ENCODE measurements at places on chromosomes 1 and 21.
A peak's percentile ranks its signal among the peaks of the same experiment; 100 is the strongest.

DNA sequence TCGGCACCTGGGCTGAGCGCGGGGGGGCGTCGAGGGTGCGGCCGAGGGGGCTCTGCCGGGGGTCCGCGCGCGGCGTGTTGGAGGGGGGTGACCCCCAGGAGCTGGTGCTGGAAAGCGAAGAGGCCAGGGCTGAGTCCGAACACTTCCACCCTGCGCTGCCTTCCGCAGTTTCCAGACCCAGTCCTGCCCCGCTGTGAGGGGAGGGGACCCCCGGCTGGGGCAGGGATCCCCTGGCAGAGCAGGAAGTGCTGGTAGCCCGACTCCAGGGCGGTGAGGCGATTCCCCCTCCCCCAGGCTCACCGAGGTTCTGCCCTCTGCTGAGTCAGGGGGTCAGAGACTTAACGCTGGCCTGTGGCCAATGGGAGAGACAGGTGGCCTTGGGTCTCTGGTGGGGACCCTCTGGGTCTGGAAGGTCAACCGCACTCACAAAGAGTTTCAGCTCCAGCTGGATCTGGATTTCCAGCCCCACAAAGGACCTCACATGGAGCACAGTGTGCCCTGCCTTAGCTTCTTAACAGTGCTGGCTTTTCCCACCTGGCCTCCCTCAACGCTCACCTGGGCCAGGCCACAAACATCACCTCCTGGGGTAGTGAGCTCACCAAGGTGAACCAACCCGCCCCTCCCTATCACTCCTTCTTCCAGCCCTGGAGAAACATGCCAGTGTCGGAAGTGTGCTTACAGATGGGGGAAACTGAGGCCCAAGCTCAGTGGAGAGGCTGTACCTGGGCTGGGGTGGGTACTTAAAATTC lies 39.8 kb upstream of the SYNC start:
- peak; percentile 28 for DNase-seq

DNA sequence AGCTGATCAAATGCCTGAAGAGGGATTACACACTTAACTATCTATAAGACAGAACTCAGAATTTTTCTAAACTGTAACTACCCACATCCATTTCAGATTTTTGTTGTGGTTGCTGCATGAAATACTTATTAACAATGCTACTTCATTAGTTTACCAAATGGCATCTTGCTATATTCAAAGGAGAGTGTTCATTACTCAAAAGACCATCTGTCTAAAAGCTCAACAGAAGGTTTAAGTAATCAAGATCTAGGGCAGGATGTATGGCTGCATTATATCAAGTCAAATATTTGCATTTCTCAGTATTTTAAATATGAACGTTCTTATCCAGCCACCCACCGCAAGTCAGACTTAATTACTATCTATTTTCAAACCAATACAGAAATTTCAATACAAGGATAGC lies 79.9 kb downstream of the SIPA1L2 start:
- no peak for DNase-seq

DNA sequence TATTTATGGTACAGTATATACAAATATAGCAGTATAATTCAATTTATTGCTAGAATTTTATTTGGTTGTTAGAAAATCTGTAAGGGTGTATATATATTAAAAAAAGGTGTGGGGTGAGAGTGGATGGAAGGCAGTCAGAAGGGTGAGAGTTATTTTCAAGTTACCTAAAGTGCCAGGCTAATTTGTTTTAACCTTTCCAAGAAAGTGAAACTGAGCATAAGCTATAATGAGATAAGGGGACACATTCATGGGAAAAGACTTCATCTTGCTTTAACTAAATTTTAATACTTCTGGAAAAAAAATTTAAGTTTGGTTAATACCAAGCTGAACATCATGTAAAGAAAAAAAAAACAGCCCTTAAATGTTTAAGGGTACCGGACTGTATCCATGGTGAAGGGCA lies 4.9 kb downstream of the TEX38 start:
- DNase-seq, result no peak

DNA sequence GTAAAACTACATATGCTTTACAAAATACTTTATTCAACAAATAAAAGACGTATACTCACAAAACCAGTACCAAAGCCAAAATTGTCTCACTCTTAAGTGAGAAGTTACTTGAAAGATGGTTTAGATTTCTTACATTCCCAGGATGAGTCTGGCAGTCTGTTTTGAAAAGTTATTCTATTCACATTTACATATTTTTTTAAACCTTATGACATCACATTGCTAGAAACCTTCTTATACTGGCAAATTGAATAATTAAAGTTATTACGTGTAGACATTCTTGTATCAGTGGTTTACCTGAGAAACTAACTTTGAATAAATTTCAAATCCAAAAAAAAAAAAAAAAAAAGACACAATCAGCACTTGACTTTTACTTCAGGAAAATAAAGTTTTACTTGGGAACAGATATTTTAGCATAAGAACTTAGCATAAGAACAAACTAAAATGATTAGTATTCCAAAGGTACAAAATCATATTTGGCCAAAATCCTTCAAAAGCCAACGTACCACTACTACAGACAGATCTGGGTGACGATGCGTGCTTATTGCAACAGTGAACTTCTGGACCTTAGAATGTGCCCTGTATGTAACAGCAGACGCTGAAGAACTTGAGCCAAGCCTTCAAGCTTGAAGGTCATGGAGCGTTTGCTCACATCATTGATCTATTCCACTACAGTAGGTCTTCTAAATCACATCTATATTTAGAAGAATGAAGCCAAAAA lies 2.5 kb downstream of the CDC42BPA start:
- DNase-seq, result peak; percentile 41

DNA sequence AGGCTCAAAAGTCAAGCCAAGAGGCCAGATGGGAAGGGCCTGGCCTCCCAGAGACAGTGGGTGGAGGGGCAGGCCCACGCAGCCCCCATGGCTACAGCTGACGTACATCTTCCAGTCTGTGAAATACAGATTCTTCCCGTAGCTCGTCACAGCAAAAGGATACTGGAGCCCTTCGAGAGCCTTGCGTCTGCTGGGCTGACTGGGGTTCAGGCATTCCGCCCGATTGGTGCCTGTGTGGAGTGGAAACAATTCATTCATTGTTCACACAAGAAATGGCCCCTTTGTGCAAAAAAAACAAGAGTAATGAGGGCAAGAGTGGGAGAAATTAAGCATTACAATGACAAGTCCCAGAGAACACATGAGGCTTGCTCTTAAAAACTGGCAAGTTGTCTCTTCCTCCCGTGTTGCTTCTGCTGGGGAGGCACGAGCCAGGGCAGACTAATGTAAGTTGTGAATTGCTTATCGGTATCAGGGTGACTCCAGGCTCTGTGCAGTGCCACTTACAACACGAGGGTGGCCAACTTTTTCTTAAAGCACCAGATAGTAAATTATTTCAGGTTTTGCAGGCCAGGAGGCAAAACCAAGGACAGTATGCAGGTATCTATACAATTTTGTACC lies 85.1 kb downstream of the NID1 start:
- DNase-seq, result no peak

- no peak for DNase-seq
These were observed 70.7 kb downstream of the VWA5B1 start for GRCh38 chr1:20361401-20361800.

DNA sequence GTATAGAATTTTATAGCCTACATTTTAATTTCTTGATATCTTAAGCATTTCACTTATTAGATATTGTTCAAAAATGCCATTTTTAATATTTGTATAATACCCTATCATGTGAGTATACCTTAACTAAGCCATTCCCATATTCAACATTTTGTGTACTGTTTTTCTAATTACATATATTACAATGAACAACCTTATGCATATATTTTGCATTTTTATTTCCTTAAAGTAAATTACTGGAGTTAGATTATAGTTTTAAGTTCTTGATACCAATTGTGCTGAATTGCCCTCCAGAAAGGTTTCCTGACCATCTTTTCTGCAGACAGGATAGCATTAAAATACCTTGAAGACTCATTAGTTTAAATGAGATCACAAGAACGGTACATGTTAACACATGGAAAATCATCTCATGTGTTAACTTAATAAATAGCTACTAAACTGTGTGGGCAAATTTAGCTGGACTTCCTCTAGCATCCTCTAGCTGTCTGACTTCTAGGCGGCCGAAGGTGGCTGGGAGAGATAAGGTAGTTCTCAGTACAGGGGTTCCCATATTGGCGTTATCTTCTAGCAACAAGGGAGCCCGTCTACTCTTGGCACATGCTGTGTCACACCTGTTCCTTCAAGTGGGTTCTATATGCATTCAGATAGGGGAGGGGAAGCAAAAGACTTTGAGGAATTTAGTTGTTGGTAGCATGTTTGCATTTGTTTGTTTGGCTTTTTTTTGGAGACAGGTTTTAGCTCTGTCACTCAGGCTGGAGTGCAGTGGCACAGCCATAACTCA lies 8.9 kb downstream of the DCLRE1B start:
- DNase-seq, result no peak

All from HTR-8/SVneo (cell line).